Thyroid gland (tissue), 4 donors: ENCODE measurements at places on chromosomes 4 and X. TPM values are rescaled to one million over a fixed set of nuclear protein-coding genes. Genes with fewer than 3 reads are reported as not detected.

Gene NOX1
- total RNA-seq: not detected

DNA sequence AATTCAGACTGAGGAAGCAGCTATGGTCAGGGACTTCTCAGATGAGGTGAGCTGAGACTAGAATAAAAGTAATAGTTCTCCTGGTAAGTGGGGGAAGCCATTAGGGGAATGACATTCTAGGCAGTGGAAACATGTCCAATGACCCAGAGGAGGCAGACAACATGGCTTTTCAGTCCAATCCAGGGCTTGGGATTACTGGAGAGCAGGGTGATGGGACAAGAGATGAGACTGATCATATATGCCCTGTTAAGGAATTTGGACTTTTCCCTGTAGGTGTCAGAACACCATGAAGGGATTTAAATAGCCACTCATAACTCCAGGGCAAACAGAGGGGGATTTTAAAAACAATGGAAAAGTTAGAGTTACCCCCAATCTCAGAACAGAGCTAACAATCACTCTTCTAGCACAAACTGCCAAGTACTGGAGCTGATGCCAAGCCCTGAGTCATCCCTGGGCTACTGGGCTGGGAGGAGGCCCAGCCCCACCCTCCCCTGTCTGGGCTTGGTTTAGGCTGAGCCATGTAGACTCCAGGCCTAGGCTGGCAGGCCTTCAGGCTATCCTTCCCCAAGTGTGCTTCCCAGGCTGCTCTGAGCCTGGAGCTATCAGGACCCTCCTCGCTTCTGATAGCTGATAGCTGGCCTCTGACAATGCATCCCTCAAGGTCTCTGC, 22.7 kb upstream of the MSN start:
- H3K4me3 ChIP-seq: no peak overlapping the region
- H3K27me3 ChIP-seq: no peaks in the 10 kb centered on the region
- no peaks in the 10 kb centered on the region for H3K36me3 ChIP-seq
- peak overlapping the region; percentile 28 for H3K27ac ChIP-seq

- H3K27me3 ChIP-seq: no peaks in the 10 kb centered on the region
- no peak for DNase-seq
- peaks cover 3% of the 10 kb centered on the region for H3K4me1 ChIP-seq
- no peaks in the 10 kb centered on the region for H3K36me3 ChIP-seq
- no peak overlapping the region for H3K27ac ChIP-seq
- no peak overlapping the region for H3K4me3 ChIP-seq
These were observed 114.5 kb upstream of the KIT start for GRCh38 chr4:54543088-54543795.

Gene ZCCHC12
- total RNA-seq: 40.9 TPM

Gene SYP
- 3.5 TPM for total RNA-seq

DNA sequence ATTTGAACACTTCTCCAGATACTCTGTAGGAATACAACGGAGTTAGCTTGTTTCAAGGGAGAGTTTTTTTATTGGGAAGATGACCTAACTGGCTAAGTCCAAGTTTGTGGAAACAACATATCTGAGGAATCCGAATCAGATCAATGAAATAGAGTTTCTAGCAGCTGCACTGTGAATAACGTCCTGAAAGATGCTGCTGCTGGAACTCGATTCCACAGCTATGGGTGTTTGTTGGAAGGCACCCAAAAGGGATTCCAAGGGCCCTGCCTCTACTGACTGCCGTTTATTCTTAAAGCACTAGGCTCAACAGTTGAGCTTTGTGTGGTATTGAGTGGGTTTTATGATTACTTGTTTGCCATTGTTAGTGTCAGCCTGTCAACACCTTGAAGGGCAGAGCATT, 6.6 kb upstream of the GBA3 start:
- no peak overlapping the region for H3K4me3 ChIP-seq
- no peaks in the 10 kb centered on the region for H3K4me1 ChIP-seq
- no peaks in the 10 kb centered on the region for H3K27me3 ChIP-seq

GRCh38 chr4:188214861-188215260, 75.6 kb downstream of the TRIML1 start:
- no peak overlapping the region for H3K27ac ChIP-seq
- H3K4me1 ChIP-seq: no peaks in the 10 kb centered on the region
- H3K4me3 ChIP-seq: no peak overlapping the region
- DNase-seq: no peak

DNA sequence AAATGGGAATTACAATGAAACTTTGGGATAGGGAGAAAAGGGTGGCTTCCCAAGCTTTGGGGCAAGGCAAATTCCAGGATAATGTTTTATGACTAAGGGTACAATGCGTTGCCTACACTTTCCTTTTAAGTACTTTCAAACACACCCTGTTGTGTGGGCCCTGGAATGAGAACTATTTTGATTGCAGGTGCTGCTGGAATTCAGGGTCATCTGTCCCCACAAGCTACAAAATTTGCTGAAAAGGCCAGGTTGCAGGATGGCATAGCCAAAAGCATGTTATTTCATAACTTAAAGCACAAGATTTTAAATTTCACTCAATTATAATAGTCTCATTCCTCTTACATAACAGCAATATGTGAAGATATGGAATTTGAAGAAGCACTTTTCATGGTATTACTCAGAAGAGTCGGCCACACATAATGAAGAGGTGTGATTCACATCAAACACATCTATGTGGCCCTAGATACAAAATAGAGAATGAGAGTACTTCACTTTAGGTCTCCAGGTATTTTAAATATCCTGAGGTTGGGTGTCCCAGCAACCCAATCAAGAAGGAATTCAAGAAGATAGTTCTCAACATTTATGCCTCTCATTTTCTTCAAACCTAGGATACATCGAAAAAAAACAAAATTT, 89.3 kb downstream of the APBB2 start:
- DNase-seq: peak; percentile 38
- H3K4me1 ChIP-seq: peaks cover 95% of the 10 kb centered on the region
- no peak overlapping the region for H3K4me3 ChIP-seq
- no peaks in the 10 kb centered on the region for H3K36me3 ChIP-seq

Gene TADA2B
- total RNA-seq: 17.9 TPM

Gene CENPVL2
- total RNA-seq: not detected

GRCh38 chr4:28482580-28483270, 1622.1 kb downstream of the STIM2 start:
- no peaks in the 10 kb centered on the region for H3K27me3 ChIP-seq
- H3K36me3 ChIP-seq: no peaks in the 10 kb centered on the region
- DNase-seq: no peak

GRCh38 chr4:159856451-159856850, 753.6 kb downstream of the RAPGEF2 start:
- no peak overlapping the region for H3K4me3 ChIP-seq
- no peaks in the 10 kb centered on the region for H3K36me3 ChIP-seq
- no peak overlapping the region for H3K27ac ChIP-seq
- no peak for DNase-seq
- no peaks in the 10 kb centered on the region for H3K4me1 ChIP-seq

Gene HERC5
- 8.2 TPM for total RNA-seq

Gene NHSL2
- 6.5 TPM for total RNA-seq

Gene SPIN2B
- 8.5 TPM for total RNA-seq

DNA sequence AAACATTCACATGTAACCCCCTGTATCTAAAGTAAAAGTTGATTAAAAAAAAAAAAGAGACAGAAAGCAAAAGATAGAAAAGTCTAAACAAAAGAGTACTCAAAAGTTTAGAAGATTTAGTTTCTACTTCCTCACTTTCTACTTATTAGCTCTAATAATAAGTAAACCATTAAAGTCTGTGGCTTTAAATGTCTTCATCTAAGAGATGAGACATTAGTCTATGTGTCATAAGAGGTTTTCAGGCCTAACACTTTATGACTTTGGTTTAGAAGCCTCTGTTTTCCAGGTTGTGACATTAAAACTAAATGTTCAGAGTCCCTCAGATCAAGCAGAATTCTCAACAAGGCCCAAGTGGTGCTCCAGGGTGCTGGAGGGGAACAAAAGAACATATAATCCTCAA, 42.2 kb upstream of the GUCY1A1 start:
- H3K27ac ChIP-seq: no peak overlapping the region
- peak; percentile 10 for DNase-seq
- H3K4me3 ChIP-seq: no peak overlapping the region
- H3K36me3 ChIP-seq: no peaks in the 10 kb centered on the region

DNA sequence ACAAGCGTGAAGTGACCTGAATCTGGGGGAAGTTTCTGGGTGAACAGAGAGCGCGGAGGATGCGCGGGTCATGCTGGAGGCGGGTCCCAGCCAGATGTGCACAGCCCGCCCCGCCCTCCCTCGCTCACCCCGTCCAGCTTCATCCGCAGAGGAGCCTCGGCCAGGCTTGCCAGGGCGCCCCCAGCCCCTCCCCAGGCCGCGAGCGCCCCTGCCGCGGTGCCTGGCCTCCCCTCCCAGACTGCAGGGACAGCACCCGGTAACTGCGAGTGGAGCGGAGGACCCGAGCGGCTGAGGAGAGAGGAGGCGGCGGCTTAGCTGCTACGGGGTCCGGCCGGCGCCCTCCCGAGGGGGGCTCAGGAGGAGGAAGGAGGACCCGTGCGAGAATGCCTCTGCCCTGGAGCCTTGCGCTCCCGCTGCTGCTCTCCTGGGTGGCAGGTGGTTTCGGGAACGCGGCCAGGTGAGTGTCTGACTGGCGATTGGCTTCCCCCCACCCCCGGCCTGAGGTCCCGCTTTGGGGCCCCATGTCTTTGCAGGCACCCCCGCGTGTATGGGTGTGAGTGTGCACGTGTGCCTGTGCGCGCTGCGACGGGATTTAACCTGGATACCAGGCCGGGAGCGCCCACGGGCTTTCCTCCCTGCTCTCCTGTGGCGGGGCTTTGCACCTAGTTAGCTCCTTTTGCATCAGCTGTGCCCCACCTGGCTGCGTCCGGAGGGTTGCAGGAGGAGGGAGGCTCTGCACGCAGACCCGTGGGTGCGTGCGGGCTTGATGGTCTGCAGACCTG, at the start of gene EGFL6:
EGFL6 (plus strand) TSS at position 123 of the 782 bp plus-strand sequence; CDS start at position 384, 261 bp downstream.
- H3K4me1 ChIP-seq: no peaks in the 10 kb centered on the region
- H3K36me3 ChIP-seq: no peaks in the 10 kb centered on the region
- no peak for DNase-seq
- H3K27ac ChIP-seq: no peak within 1 kb of the TSS

DNA sequence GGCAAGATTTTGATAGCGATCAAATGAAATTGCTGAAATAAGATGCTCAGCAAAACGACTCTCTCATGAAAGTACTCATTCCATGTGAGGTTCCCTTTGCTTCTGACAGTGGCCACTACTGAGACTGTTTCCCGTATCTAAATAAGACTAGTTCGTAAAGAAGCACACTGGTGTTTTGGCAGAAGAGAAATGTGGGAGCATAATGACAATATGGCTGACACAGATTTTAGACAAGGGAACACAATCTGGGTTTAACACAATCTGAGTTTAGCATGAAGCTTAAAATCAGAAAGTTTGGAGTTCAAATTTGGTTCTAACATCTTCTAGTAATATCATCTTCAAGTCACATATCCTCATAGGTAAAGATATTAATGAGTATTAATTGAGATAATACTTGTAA, 13.7 kb downstream of the GABRA4 start:
- no peak for DNase-seq
- H3K4me3 ChIP-seq: no peak overlapping the region

GRCh38 chrX:1587161-1587560, 4.2 kb upstream of the AKAP17A start:
- no peaks in the 10 kb centered on the region for H3K27me3 ChIP-seq
- H3K27ac ChIP-seq: no peak overlapping the region
- H3K36me3 ChIP-seq: no peaks in the 10 kb centered on the region
- no peak for DNase-seq

Gene SLC6A8
- total RNA-seq: 4.0 TPM

DNA sequence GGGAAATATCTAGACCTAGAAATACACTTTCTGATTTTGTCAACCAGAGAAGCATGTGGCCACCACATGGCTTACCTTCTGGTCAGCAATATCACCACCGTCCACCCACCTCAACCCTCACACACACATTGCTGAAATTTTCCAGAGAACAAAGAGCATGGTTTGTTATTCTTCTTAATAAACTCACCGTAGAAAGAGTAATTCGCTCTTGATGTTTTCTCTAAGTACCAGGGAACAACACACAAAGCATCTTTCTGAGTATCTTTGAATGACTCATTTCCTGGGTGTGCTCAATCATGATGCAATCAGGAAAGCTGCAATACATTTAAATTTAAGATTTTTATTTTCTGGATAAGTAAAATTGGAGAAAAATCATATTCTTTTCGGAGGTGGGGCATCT, 24.7 kb upstream of the LRAT start:
- no peak overlapping the region for H3K27ac ChIP-seq
- no peaks in the 10 kb centered on the region for H3K4me1 ChIP-seq
- H3K27me3 ChIP-seq: no peaks in the 10 kb centered on the region
- no peaks in the 10 kb centered on the region for H3K36me3 ChIP-seq
- DNase-seq: no peak

DNA sequence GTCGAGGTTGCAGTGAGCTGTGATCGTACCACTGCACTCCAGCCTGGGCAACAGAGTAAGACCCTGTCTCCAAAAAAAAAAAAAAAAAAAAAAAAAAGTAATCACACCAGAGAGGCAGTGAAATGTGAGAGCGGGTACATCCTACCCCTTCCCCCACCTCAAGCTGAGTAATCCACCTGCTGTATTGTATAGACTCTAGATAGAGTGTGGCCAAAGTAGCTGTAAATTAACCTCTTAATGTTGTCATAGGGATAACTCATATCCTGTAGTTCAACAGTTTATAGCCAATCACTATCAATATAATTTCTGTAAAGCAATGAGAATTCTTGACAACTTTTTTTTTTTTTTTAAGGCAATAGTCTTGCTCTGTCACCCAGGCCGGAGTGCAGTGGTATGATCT, 30.8 kb downstream of the TNIP2 start:
- H3K4me1 ChIP-seq: no peaks in the 10 kb centered on the region
- DNase-seq: no peak
- H3K36me3 ChIP-seq: peaks cover 11% of the 10 kb centered on the region

Gene CLIC2
- total RNA-seq: 78.3 TPM

Gene ZNF595
- 30.6 TPM for total RNA-seq

GRCh38 chr4:76200771-76201231, 12.8 kb downstream of the SCARB2 start:
- H3K36me3 ChIP-seq: no peaks in the 10 kb centered on the region
- no peaks in the 10 kb centered on the region for H3K27me3 ChIP-seq
- peak overlapping the region; percentile 76 for H3K27ac ChIP-seq
- DNase-seq: peak; percentile 27
- H3K4me1 ChIP-seq: peaks cover 45% of the 10 kb centered on the region

DNA sequence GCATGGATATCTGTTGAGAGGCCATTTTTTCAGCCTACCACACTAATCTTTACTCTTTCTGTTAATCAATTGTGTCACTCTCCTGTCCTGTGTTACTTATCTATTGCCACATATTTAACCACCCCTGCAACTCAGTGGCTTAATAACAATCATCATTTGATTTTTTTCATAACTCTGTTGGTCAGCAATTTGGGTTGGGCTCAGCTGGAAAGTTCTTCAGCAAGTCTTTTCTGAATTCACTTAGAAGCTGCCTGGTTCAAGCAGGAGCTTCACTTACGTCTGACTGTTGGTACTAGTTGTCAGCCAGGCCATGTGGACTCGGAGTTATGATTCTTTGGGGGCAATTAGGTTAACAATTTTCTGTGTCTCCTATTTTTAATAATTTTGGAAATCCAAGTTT, 50.1 kb downstream of the CPE start:
- no peaks in the 10 kb centered on the region for H3K27me3 ChIP-seq
- no peaks in the 10 kb centered on the region for H3K36me3 ChIP-seq
- H3K27ac ChIP-seq: no peak overlapping the region
- H3K4me1 ChIP-seq: no peaks in the 10 kb centered on the region
- DNase-seq: no peak

GRCh38 chr4:99447079-99447478, 11.9 kb upstream of the ADH7 start:
- peak overlapping the region; percentile 78 for H3K27ac ChIP-seq
- DNase-seq: peak; percentile 53
- H3K27me3 ChIP-seq: no peaks in the 10 kb centered on the region
- no peak overlapping the region for H3K4me3 ChIP-seq

GRCh38 chrX:9369802-9370291, 95.0 kb upstream of the TBL1X start:
- no peak overlapping the region for H3K27ac ChIP-seq
- no peaks in the 10 kb centered on the region for H3K27me3 ChIP-seq
- DNase-seq: no peak
- H3K4me1 ChIP-seq: no peaks in the 10 kb centered on the region
- H3K36me3 ChIP-seq: no peaks in the 10 kb centered on the region
- no peak overlapping the region for H3K4me3 ChIP-seq

Gene PRDM5
- 49.9 TPM for total RNA-seq
